ENCODE measurements at places on chromosomes 2 and 18.

DNA sequence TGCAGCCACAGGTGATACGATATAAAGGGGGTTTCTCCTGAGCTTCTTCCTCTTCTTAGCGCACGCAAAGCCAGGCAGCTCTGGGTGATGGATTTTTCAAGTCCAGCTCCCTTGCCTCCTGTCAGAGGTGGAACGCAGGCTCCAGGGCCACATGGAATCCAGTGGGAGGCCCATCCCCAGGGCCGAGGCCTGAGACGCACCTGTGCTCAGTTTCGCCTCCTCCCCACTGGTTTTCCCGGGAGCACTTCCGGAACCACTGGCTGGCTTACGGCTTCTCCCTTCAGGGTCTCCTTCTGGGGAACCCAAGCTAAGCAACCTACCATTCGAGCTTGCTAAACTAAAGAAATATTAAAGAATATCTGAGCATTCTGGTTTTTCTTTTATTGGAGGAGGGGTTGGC lies 63.6 kb downstream of the TRAPPC12 start:
- DNase-seq = no peak

- no peak for DNase-seq
Observed at GRCh38 chr2:64699712-64700111, 46.0 kb upstream of the SERTAD2 start.

DNA sequence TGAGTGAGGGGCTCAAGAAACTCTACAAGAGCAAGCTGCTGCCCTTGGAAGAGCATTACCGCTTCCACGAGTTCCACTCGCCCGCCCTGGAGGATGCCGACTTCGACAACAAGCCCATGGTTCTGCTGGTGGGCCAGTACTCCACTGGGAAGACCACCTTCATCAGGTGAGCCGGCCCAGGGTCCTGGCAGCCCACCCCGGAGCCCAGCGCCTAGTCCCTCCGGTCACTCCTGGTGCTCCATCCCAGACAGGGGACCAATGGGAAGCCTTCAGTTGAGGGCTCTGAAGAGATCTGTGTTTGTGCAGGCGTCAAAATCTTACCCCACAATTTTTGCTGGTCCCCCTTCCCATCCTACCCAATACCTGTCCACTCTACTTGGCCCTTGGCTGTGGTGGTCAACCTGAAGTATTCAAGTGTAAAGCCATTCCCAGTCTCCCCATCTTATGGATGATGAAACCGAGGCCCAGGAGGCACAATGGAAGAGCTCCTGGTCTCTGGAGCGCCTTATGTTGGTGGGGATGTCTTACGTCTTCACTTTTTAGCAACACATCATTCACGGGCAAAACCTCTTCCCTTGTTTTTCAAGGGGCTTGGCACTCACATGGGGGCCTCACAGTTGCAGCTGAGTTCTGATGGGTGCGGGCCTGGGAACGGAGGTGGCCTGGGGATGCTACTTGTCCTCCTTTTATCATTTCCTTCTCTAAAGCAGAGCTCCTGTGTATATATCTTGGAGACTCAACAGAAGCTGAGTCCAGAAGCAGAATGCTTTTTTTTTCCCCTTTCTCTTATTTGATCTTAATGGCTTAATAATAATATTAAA lies 941 bp downstream of the EHD3 start:
- no peak for DNase-seq

- no peak for DNase-seq
Observed at GRCh38 chr2:231376857-231377256, 18.7 kb upstream of the B3GNT7 start.

GRCh38 chr2:37825586-37825985 lies 99.5 kb upstream of the RMDN2 start:
- no peak for DNase-seq
